ENCODE measurements at places on chromosomes 3 and 15.

- DNase-seq: no peak
Observed at GRCh38 chr15:62020576-62021160, 39.6 kb downstream of the VPS13C start.

DNA sequence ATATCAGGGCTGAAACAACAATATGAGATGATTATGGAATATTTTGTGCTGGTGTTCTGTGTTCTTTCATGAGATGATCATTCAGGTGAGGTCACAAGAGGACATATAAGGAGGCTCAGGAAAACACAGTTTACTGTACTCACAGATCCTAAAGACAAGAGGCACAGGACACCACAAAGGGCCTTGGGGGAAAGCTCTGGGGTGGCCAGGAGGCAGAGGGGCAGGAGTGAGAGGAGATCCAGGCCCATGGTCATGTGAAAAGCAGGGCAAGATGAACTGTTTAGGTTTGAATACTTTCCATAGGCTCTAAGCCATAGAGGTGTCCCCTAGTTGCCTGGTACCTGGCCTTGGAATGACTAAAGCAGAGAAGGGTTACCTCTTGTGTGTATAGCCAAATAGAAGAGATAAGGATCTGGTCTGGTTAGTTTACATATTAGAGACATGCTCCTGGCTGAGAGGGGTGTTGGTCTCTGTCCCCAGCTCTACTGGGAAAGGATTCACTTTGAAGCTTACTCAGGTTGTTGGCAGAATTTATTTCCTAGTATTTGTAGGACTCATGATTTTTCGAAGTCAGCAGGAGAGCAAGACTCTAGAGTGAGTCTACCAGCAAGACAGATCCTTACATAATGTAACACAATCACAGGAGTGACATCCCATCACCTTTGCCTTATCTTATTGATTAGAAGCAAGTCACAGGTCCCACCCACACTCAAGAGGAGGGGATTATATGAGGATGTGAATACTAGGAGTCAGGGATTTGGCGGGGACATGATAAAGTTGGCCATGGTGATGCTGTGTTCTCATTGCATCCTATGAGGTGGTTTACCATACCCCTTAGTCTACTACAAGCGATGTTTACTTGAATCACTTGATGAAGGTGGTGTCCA is 11.3 kb upstream of the TM4SF1 start:
- DNase-seq: no peak

DNA sequence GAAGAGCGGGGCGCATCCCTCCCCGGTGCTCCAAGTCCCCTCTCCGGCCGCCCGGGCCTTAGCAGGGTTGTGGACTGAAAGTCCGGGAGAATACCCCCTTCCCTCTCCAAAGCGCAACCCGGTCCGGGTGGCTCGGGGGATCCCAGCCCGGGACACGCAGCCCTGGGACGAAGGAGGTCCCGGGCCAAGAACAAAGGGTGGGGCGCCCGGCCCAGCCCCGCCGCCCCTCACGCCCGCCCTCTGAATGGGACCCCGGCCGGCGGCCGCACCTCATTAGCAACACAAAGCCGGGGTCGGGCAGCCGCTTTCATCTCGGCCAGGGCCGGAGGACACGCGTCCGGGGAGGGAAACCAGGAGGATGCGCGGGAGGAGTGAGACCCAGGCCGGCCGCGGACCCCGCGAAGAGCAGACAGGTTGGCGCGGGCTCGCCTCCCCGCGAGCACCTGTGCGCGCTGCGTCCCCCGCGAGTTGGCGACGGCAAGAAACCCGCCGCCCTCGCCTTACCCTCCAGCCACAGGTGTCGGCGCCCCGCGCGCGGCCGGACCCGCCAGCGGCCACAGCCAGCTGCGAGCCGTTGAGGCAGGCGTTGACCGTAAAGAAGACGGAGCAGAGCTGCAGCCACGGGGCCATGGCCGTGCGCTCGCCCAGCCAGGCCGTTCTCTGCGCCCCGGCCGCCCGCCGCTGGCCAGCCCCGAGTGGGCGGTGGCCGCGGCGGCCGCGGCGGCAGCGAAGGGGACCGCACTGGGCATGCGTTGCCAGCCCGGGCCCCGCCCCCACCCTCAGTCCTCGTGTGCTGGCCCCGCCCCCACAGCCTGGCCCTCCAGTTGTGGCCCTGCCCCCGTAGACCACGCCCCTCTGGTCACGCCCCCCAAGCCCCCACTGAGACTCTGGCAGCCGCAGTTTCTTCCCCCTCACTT is at the start of gene IL17RD:
Gene IL17RD, minus strand, starts transcription at position 697 of the 917 bp plus-strand sequence. Its CDS starts 67 bp downstream, at position 630.
- peak; percentile 39 for DNase-seq

DNA sequence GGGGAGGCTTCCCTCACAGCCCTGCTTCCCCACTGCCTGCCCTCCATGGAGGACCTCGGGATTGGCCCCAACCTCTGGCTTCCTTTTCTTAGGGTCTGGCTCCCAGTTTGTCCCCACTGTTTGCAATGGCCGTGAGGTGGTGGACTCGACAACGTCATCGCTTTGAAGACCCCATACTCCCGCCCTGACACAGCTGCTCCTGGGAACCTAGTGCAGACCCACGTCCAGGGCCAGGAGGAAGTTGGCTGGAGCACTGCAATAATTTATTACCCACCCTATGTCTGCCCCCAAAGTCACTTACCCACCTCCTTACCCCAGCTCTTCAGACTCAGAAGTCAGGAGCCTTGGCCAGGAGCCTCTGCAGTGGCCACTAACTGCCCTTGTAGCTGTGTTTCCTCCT is 11.1 kb downstream of the GRM2 start:
- no peak for DNase-seq

DNA sequence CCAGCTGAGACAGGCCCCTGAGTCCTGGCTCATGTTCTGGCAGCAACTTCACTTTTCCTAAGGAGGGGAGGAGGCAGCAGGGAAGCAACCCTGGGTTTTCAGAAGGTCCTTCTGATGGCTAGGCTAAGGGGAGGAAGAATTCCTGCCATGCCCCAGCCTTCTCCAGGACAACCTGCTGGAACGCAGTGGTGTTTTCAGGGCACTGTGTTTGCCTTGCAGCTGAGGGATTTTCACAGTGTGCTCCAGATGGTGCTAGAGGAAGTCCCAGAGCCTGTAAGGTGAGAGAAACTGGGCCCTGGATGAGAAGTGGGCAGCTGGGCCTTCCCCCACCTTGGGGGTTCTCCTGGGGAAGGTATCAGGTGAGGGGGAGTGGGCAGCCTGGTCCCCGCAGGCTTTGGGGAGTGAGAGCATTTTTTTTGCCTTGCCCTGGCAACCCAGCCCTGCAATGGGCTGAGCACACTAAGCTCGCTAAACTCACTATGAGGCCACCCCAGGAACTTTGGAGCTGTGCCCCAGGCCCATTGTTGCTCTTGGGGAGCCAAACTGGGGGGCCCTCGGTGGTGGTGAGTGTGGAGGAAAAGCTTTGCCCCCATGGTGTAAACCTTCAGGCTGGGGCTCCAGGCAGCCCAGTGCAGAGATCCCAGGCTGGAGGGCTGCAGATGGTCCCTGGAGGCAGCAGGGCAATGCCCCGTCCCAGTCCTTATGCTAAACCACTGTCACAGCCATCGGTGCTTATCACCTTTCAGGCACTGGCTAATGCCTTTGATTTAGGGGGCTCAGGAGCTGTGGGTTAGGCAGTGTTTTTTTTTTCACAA is 41.1 kb downstream of the ACAA1 start:
- DNase-seq: no peak

GRCh38 chr3:112889357-112889756 is 42.7 kb upstream of the CD200R1L start:
- no peak for DNase-seq

- DNase-seq: no peak
Observed at GRCh38 chr3:183518491-183519251, 36.8 kb downstream of the KLHL6 start.

DNA sequence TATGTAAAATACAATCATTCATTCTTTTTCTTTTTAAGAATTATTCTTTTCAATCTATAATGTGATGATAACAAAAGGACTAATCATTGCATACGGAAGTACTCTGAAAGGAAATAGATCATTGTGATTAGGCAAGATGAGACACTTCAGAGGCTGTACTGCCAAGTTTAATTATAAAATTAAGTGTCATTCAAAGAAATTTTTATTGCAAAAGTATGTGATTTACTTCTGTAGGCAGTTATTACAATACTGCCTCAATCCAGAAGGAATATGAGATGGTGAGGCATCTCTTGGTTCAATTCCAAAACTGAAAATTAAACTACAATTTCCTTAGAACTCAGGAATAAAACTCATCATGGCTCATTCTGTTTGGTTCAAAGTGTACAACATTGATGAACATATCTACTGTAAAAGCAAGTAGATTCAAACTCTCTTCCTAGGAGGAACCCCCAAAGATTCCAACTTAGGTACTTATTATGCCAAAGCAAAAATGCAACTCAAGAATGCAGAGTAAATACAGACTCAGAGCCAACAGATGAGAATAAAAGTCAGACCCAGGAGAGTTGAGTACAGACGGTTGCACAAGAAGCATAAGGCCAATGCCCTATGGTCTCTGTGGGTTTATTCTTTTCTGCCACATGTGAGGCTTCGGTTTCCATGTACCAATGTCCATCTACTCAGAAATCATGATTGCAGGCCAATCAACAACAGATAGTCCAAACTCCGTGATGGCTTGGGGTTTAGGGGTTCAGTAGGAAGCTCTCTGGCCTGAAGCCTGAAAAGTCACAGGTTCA is 118.5 kb upstream of the WNT5A start:
- DNase-seq: no peak

DNA sequence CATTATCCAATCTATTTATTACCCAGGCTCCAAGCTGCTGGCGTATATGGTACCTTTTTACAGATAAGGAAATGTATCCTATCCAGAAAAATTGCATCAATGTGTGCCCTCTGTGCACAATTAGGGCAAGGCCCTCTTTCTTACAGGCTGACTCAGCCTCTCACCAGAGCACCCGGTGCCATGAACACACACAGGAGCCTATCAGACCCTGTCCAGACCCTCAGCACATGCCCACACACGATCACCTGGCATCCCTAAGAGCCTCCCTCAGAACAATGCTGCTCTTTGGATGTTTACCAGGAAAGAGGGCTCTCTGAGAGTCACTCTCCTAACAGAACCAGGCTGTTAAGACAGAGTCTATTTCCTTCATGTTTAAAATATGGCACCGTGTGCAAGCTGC is 460.0 kb upstream of the TBL1XR1 start:
- DNase-seq: no peak

GRCh38 chr3:147672436-147672835 is 263.3 kb downstream of the ZIC1 start:
- no peak for DNase-seq

GRCh38 chr3:184663756-184664155 is 48.1 kb downstream of the MAGEF1 start:
- no peak for DNase-seq

DNA sequence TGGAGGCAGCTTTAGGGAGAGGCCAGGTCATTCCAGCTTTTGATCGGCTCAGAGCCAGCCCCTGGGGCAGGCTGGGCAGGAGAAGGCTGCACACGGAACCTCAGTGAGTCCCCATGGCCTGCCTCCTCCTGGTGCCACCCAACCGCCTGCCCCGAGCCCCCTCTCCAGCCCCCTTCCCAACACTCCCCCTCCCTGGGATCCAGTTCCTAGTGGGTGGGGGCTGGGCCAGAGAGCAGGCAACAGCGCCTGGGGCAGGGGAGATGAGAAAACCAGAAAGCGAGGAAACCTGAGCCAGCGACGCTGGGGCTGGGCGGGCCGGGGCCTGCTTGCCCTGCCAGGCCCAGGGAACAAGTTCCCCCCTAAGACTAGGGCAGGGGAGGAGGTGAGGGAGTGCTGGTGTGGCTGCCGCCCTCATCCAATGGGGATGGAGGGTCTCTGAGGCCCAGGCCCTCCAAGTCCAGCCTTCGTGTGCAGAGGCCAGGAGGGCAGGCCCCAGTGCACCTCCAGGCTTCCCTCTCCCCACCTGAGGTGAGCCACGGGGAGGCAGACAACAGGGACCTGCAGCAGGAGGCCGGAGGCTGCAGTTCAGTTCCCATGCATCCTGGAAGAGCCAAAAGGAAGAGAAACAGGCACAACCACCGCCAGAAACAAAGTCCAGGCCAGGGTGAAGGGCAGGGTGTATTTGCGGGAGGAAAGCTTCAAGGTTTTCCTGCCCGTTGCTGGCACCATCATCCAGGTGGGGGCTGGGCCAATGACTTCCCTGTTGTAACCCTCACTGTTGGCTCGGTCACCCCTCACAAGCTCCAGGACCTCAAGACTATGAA is 4.0 kb upstream of the SEMA3F start:
- no peak for DNase-seq

DNA sequence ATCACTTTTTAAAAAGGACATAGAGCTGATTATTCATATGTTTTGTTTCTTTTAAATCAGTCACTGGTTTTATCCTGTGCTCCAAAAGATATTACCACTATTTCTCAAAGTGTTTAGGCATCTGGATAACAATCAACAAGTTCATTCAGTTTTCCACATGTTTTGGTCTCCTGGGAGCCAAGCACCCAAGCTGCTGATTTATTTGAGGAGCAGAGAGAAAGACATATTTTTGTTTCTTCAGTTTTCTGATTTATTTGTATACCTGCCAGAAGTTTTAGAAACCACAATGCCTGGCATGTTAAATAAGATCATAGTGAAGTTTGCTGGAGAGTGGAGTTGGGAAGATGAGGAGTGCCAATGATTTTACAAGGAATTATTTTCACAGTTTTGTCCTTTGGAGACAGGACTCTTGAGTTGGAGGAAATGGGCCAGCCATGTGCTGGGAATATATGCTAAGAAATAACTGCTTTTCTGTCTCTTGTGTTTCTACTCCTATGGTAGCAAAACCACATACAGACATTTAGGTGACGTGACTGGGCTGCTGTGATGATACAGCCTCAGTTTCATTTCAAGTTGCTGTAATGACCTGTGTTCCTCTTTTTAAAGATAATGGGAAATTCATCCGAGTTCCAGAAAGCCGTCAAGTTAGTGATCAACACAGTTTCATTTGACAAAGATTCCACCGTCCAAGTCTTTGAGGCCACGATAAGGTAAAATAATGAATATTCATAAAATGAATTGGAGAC is 11.7 kb downstream of the EDEM1 start:
- DNase-seq: no peak

- no peak for DNase-seq
Observed at GRCh38 chr15:56725386-56725785, 7.9 kb downstream of the ZNF280D start.
